ENCODE measurements at places on chromosomes 6 and 20.

- no peak for DNase-seq
Observed at GRCh38 chr6:30767158-30767943, 23.0 kb upstream of the IER3 start.

GRCh38 chr20:58147628-58148370 is 80.7 kb downstream of the ANKRD60 start:
- DNase-seq, result no peak

- DNase-seq, result no peak
Observed at GRCh38 chr20:673603-674001, 2.0 kb downstream of the SCRT2 start.

GRCh38 chr6:125584468-125584939 is 164.9 kb upstream of the HEY2 start:
- peak; percentile 90 for DNase-seq

GRCh38 chr6:163716690-163717089 is 302.2 kb downstream of the QKI start:
- DNase-seq, result no peak

DNA sequence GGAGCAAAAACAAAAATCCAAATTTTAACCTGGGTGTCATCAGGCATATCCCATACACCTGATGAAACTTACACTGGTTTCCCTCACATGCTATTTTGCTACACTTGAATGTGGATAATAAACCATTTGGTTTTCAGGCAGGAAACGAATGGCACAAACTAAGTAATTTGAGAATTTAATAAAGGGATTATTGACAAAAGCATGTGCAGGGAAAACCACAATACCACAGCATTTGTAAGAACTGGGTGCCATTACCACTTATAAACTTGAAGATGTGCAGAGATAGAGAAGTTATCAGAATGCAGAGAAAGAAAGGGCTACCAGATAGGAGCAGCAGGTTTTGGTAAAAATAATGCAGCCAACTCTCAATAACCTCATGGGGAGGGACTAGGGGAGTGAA is 151.2 kb downstream of the RFX6 start:
- no peak for DNase-seq

- peak; percentile 72 for DNase-seq
Observed at GRCh38 chr6:133553652-133554051, 312.5 kb downstream of the EYA4 start.

- DNase-seq, result no peak
Observed at GRCh38 chr20:44856442-44856841, 29.1 kb upstream of the YWHAB start.

DNA sequence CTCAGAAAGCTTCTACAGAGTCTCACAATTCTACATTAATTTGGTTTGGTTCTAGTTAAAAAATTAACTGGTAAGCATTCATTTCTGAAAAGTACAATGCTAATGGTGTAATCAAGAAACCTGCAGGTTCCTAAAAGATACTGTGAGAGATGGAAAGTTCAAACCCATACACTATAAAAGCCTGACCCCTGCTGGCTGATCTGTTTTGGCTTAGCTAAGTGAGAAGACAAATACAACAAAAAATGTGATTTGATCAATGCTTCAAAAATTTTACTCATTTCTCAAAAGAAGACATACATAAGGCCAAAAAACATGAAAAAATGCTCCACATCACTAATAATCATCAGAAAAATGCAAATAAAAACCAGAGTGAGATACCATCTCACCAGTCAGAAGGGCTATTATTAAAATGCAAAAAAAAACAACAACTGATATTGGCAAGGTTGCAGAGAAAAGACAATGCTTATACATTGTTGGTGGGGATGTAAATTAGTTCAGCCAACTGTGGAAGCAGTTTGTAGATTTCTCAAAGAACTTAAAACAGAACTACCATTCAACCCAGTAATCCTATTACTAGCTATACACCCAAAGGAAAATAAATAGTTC is 102.8 kb downstream of the MOXD1 start:
- DNase-seq, result peak; percentile 65

DNA sequence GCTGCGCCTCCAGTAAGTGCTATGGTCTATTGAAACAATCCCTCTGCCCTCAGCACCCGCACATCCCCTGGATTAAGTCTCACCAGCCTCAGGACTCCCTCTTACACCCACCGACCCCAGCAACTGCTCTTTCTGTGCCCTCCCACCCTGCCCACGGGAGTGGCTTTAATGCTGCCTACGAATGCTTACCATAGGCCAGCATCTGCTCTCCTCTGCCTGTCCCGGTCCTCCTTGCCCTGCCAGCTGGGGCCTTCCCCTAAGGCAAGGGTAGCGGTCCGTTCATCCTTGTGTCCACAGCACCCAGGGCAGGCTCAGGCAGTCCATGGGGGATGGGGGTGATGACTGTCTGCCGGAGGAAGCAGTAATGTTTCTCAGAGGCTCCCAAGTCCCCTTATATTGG is 4.1 kb downstream of the EBF4 start:
- DNase-seq, result no peak

DNA sequence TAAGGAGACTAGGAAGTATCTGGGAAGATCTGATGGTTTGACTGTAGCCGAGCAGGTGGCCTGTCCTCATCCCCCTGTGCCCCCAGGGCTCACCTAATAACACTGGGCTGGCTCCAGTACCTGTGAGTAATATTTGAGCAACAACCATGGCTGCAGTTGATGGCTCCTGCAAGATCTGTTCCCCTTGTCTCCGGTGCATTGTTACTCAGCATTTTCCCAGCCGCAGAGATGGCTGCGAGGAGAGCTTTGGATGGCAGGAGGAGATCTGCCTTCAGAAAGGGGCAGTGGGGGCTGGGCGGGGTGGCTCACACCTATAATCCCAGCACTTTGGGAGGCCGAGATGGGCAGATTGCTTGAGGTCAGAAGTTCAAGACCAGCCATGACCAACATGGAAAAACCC is 39.3 kb downstream of the PTK7 start:
- DNase-seq, result peak; percentile 89

DNA sequence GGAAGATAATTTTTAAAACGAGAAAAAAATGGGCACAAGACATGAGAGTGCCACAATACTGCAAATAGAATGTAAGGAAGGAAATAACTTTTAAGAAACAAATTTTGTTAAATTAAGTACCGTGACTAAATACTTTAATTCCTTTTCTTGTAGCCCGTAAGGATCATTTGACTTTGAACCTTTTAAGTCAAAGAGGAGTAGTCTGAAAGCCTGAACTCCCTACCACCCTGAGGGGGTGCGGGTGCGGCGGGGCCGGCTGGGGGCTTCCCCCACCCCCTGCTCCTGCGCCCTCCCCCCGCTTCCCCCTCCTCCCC is 231 bp upstream of the PHACTR2 start:
- DNase-seq, result no peak

GRCh38 chr6:34552620-34553019 is 3.5 kb downstream of the SPDEF start:
- no peak for DNase-seq

- DNase-seq, result no peak
Observed at GRCh38 chr20:57587989-57588377, 27.1 kb downstream of the PCK1 start.

DNA sequence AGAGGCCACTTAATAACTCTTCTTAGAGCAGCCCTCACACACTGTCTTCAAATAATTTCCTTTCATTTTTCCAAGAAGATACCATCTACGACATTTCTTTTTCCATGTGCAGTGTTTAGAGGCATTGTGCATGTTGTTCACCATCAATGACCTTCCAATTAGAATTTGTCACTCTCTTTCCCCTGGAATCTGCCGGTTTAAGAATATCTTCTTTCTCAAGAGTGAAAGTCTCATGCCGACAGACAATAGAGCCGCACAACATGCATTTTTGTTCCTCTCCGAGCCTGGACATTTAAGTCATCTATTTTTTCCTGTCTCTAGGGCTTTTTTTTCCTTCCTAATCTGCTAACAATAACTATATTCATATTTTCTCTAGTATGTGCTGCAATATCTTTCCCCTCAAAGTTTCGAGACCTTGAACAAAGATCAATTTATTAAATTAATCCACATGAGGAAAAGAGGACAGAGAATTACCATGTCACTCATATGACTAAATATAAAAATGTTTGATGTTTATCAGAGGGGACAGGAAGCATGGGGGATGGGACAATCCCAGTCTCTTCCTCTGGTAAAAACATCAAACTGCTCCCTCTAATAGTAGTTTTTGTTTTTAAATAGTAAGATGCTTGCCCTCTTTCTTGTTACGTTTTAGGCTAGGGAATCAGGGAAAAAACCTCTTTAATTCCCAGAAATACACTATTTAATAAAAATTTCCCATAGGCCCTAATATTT is 893.4 kb downstream of the C6orf118 start:
- DNase-seq, result no peak

- no peak for DNase-seq
Observed at GRCh38 chr6:14320332-14320731, 202.8 kb downstream of the CD83 start.

DNA sequence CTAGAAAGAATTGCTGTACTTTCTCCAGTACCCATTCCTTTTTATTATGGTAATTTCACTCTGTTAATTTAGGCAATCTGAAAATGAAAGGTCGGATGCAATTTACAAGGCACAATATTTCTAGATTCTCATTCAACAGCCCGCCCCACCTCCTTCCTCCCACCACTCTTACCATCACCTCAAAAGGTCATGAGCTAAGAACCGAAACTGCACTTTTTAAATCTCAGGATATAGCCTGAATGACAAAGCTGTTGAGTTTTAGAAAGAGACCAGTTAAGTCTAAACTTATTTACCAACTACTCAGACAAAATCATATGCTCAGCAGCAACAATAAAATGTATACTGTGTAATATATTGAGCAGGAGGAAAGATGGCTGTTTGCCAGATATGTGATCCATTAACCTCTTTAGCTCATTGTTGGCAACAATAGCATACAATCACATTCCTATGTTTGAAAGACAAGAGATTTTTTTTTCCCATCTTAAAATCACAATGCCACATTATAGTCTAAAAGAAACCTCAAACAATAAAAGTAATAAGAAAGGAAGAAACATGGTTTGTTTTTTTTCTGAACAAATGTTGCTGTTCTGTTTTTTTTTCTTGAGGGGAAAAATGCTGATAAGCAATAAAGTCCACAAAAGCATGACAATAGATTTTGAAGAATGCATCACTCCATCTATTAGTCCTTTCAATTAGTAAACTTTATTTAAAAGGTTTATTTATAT is 1.6 kb upstream of the HS3ST5 start:
- DNase-seq, result no peak

- peak; percentile 99 for DNase-seq
Observed at GRCh38 chr6:131510094-131510493, 62.9 kb upstream of the ARG1 start.

- no peak for DNase-seq
Observed at GRCh38 chr6:35541836-35542235, 29.1 kb upstream of the TULP1 start.

GRCh38 chr6:111087106-111087835 is at the start of gene SLC16A10:
SLC16A10 (plus strand) TSS chr6:111087503; CDS start chr6:111087753, 250 bp downstream.
- DNase-seq, result peak; percentile 92

DNA sequence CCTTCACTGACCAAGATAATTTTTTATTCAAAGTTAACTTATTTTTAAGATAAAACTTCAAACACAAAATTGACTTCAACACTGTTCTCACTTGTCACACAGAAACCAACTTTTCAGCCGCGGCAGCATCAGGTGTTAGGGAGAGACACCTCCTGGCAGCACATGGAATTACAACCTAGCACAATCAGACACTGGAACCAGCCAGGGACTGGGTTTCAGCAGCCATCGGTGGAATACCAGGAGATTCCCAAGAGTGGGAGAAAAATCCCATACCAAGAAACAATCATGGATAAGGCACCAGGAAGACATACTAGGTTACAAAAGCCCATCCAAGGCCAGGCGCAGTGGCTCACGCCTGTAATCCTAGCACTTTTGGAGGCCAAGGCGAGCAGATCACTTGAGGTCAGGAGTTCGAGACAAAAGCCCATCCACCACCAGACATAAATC is 70.0 kb downstream of the SNX5 start:
- peak; percentile 46 for DNase-seq

DNA sequence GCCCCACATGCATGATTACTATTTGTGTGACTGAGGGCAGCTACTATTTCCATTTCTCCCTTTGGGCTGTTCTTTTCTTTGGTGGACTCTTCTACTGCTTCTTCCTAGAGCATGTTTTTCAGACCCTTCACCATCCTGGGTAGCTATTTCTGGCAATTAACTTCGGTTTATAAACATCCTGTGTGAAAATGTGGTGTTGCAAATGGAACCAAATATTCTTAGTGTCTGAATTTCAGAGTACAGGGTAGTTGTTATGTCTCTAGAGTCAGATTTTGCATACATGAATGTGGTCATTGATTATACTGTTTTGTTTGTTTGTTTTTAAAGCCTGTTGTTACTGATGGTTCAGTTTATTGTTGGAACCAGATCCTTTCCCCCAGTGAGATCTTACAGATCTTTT is 49.7 kb downstream of the PROKR2 start:
- DNase-seq, result no peak

DNA sequence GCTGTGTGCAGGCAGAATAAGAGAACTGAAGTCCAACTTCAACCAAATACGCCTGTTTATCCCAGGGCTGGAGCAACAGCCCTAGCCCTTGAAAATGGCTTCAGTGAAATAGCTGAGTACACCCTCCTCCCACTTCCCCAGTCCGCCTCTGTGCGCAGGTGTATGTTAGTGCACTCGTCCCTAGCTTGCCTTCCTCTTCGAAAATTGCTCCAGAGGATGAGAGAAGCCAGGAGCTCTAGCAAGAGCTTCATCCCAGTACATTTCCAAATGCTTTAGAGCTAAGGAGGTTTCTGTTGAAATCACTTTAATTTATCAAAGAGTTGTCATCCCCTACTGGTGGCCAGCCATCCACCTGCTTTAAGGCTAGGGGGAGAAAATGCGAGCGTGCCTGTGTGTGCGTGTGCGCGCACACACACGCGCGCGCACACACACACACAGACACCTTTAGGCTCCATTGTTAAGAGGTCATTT is 5.4 kb upstream of the POU3F2 start:
- DNase-seq, result peak; percentile 92

DNA sequence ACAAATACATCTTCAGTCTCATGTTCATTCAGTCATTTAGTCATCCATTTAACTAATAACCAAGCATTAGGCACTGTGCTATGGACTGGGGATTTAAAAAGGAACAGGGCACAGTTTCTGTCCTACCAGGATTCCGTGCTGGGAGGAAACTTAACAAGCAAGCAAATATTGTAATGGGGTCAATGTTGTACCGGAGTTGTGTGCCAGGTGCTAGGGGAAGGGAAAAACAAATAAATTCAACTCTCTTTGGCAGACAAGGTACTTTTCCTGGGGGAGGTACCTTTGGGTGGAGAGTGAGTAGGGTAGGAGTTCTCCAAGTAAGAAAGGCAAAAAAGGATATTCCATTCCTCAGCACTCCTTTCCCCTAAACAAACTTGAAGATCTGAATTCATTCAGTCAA is 90.3 kb downstream of the OLIG3 start:
- DNase-seq, result no peak

- DNase-seq, result no peak
Observed at GRCh38 chr6:21856844-21857243, 263.3 kb downstream of the SOX4 start.
